ENCODE measurements at places on chromosomes 13 and 19. TPM values are rescaled to one million over a fixed set of nuclear protein-coding genes. Genes with fewer than 3 reads are reported as not detected.

RTBDN gene
- 0.20 TPM for total RNA-seq

ZSCAN4 gene
- not detected for total RNA-seq

MIDN gene
- total RNA-seq: 55.2 TPM

NEK5 gene
- total RNA-seq: not detected

LRRC25 gene
- 0.06 TPM for total RNA-seq

TMPRSS9 gene
- total RNA-seq: not detected

POLRMT gene
- 94.3 TPM for total RNA-seq

SGCG gene
- total RNA-seq: not detected

CYP4F11 gene
- total RNA-seq: 4.6 TPM

MAST1 gene
- total RNA-seq: 1.8 TPM

KCNN1 gene
- total RNA-seq: 0.92 TPM

LGI4 gene
- 0.26 TPM for total RNA-seq

TEX101 gene
- not detected for total RNA-seq

RGS9BP gene
- total RNA-seq: 0.48 TPM
